ENCODE measurements at places on chromosomes 7 and 10. TPM values are rescaled to one million over a fixed set of nuclear protein-coding genes. Genes with fewer than 3 reads are reported as not detected.

ATRNL1 gene
- 0.72 TPM for total RNA-seq

DNA sequence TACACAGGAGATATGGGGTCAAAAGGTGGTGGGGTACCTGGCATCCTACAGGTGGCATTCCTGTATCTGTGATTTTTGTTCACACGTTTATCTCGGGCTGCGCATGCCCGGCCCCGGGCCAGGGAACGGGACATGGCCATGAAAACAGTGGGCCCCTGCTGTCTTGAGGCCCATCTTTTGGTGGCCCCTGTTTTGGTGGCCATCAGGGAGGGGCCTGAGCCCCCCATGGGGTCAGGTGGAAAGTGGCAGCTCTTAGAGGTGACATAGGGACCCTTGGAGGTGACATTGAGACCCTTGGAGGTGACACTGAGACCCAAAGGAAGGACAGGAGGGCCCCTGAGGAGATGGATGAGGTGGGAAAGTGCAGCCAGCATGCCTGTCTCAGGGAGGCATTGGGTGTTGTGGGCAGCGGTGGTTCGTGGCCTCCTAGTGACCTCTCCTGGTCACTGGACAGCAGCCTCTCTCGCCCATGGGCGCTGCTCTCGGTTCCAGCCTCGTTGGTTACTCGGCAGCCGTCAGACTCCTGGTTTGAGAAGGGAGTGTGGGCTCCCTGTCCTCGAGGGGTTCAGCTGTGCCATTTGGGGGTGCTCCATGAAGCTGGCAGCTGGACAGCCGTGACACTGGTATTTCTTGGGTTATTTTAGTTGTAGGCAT, 39.9 kb downstream of the INPP5A start:
- peak; percentile 67 for DNase-seq

- peak; percentile 40 for DNase-seq
These were observed 32.1 kb upstream of the ADO start for GRCh38 chr10:62772186-62772974.

GRCh38 chr10:12902135-12902572, 99.4 kb downstream of the CCDC3 start:
- peak; percentile 57 for DNase-seq

DNA sequence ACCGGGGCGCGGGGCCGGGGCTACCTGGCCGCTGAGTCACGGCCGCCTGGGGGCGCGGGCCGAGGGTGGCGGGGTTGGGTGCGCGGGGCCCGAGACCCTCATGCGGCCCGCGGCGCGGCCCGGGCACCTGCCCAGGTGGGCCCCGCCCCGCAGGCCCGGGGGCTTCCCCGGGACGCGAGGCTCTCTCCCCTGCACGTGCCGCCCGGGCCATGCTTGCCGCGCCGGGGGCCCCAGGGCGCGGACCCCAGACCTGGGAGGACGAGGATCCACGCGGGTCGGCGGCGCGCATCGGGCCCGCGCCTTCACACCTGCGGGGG, 402 bp downstream of the MAFK start:
- no peak for DNase-seq

DNA sequence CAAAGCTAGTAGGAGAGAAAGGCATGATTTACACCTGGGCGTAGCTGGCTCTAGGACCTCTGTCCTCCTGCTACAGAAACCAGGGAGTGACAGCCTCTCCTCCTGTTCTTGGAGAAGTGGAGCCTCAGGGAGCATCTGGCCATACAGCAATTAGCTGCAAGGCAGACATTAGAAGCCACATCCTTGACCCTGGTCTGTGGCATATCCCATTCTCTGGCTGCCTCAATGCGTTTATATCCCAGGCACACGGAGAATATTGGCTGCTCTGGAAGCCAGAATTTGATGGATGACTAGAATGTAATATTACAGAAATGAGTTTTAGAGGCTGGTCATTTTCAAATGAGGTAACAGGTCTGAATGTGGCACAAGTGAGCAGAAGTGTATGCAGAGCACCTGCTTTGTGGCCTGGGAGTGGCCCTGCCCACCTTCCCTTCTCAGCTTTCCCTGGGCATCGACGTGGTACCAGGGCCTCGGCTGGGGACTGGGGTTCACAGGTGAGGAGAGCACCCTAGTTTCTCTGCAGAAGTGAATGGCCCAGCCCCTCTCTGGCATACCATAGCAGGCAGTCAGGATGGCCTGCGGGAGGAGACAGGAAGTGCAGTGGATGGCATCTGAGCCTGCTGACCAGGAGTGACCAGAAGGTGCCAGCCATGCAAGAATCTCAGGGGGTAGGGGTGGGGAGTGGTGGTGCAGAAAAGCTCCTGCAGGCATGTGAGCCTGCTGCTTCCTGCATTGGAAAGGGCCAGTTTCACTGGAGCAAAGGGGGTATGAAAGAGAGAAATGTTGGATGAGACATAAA, 367.2 kb upstream of the ZNF32 start:
- no peak for DNase-seq

- peak; percentile 14 for DNase-seq
These were observed 304.3 kb downstream of the PTPRN2 start for GRCh38 chr7:158283016-158283974.

STEAP1 gene
- 8.8 TPM for total RNA-seq

DNA sequence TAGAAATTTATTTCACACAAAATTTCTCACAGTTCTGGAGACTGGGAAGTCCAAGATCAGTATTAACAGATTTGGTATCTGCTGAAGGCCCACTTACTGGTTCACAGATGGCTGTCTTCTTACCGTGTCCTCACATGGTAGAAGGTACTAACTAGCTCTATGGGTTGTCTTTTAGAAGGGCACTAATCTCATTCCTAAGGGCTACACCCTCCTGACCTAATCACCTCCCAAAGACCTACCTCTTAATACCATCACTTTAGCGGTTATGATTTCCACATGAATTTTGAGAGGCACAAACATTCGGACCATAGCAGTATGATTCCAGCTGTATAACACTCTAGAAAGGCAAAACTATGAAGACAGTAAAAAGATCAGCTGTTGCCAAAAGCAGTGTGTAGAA, 8.0 kb downstream of the PNPLA8 start:
- DNase-seq = no peak

TCERG1L gene
- total RNA-seq = not detected

TMEM178B gene
- not detected for total RNA-seq

GRCh38 chr7:122965306-122965705, 30.2 kb downstream of the TAS2R16 start:
- DNase-seq = no peak

GRCh38 chr7:28502408-28502807, 90.1 kb downstream of the CREB5 start:
- no peak for DNase-seq

GRCh38 chr7:142685877-142686508, 63.3 kb upstream of the PRSS1 start:
- no peak for DNase-seq

DNA sequence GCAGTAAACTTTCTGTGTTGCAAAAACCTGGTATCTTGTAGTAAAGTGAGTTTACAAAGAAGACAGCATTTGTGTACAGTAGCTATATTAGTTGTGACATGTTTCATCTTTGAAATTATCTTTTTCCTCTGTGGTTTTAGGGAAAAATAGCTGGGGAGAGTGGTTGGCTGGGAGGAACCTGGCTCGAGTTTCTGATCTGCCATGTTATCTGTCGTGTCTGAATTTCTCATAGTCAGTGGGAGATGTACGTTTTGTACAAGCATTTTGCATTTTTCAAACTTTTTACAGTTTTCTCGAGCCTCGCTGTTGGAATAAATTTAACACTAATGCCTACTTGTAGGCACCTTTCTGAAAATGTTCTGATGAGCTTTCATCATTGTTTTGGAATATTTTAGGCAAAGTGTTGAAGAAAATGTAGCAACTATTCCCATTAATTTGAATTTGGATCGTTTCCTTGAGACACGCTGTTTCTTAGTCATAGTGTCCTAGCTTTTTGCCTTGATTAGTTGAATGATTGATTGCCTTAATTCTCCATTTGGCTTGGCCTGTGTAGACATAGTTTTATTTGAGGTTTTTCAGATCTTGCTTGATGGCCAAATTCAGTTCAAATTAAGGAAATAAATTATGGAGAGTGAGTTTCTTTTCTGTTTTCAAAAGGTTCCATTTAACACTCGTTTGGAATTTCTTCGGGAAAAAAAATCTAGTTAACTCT, 65.1 kb downstream of the CAMK1D start:
- DNase-seq = peak; percentile 55

- DNase-seq = no peak
These were observed 76.9 kb upstream of the RSBN1L start for GRCh38 chr7:77619314-77619713.

SEMA3E gene
- total RNA-seq = 6.1 TPM

All from stomach (tissue), 19 donors.